ENCODE measurements at places on chromosomes 16 and 17. TPM values are rescaled to one million over a fixed set of nuclear protein-coding genes. Genes with fewer than 3 reads are reported as not detected.

Gene CHST4
- 0.63 TPM for total RNA-seq

Gene TP53TG3F
- not detected for total RNA-seq

Gene TMEM106A
- 3.6 TPM for total RNA-seq

DNA sequence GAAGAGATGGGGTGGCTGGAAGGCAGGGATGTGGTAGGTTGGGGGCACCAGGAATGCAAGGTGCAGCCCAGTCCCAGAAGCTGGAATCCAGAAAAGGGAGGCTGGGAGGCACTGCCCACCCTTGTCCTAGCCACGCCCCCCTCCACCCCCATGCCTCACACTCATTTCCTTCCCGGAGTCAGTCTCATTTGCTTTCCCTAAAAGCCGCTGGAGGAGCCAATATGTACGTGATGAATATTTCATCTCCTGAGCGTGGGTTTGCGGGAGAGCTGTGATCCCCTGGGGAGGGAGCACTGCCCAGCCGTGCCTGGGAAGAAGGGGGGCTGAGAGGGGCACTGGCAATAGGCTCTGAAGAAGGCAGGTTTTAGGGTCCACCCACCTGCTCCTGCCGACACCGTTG, 124.5 kb upstream of the LHX1 start:
- no peaks in the 10 kb centered on the region for H3K4me1 ChIP-seq

DNA sequence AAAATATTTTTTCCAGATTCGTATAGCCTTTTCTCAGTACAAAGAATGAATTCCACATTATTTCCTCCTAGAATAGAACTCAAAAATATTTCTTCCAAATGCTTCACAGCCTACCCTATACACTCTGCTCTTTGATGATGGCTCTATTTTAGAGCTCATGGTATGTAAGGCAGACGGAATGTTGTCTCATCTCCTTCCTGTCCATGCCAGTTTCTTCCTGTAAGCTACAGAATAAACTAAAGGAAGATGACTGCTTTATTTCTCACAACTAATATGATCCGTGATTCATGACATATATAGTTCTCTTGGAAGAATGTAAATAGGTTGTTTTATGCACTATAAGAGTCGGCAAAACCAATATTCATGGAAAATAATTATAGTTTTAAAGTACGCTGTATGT, 723.1 kb downstream of the CDH11 start:
- no peaks in the 10 kb centered on the region for H3K36me3 ChIP-seq
- no peaks in the 10 kb centered on the region for H3K27me3 ChIP-seq
- no peak overlapping the region for H3K27ac ChIP-seq
- H3K4me3 ChIP-seq = no peak overlapping the region

DNA sequence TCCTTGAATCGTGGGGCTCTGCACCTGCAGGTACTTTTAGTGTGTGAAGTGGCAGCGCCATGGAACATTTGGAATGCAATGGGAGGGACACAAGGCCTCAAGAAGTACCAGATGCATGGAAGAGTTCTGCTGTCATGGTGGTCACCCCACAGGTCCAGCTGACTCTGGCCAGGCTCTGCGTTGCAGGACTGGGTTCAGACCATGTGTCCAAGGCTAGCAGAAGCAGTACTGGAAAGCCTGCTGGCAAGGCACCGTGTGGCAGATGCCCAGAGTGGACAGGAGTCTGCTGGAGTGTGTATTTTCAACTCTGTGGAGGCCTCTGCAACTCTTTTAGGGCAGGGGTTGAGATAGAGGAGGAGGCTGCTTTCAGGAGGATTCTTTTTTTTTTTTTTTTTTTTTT, 2.1 kb downstream of the PIPOX start:
- DNase-seq = no peak
- H3K27ac ChIP-seq = no peak overlapping the region
- H3K4me1 ChIP-seq = peaks cover 9% of the 10 kb centered on the region
- H3K4me3 ChIP-seq = no peak overlapping the region

DNA sequence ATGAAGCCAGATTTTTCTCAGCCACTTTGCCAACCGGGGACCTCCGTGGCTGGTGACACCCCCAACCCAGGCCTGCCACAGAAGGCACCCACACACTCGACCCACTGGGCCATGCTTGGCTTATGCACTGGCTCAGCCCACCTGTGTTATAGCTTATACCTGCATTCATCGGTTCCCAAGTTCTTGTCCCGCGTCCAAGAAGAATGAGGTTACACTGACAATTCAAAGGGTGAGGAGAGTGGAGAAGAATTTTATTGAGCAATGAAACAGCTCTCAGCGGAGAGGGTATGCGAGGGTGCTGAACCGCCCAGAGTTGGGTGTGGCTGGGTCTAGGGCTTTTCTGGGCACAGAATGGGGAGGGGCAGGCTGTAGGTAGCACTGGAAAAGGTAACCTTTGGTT, 22.2 kb upstream of the CDH15 start:
- H3K36me3 ChIP-seq = peaks cover 79% of the 10 kb centered on the region
- H3K27ac ChIP-seq = no peak overlapping the region
- no peak overlapping the region for H3K4me3 ChIP-seq
- H3K27me3 ChIP-seq = no peaks in the 10 kb centered on the region

DNA sequence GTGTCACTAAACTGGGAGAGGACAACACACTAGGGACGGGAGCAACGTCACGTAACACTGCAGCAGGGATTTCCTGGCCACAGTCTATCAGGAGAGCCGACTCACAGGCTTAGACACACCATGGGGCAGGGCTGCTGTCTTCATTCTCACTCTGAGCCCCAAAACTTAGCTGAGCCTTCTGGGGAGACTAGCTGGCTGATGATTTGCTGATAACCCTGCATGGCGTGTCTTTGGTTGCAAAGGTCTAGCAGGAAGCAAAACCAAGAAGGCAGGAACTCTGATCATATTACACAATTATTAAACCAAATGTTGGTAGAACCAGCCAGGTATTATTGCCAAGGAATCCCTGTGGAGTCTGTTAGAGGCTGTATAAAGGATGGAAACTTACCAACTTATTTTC, 345.0 kb downstream of the SLC39A11 start:
- H3K4me3 ChIP-seq = no peak overlapping the region
- no peak overlapping the region for H3K27ac ChIP-seq
- no peak for DNase-seq

GRCh38 chr17:78438271-78438691, 59.8 kb downstream of the PGS1 start:
- H3K27me3 ChIP-seq = peaks cover 27% of the 10 kb centered on the region
- no peaks in the 10 kb centered on the region for H3K36me3 ChIP-seq
- no peak overlapping the region for H3K4me3 ChIP-seq
- H3K4me1 ChIP-seq = peaks cover 2% of the 10 kb centered on the region
- no peak overlapping the region for H3K27ac ChIP-seq

GRCh38 chr16:88973007-88973410, 4.0 kb downstream of the CBFA2T3 start:
- no peak for DNase-seq
- peaks cover 23% of the 10 kb centered on the region for H3K4me1 ChIP-seq
- peaks cover 5% of the 10 kb centered on the region for H3K27me3 ChIP-seq
- no peak overlapping the region for H3K27ac ChIP-seq
- H3K36me3 ChIP-seq = no peaks in the 10 kb centered on the region

GRCh38 chr16:89618109-89618998, 4.9 kb downstream of the DPEP1 start:
- no peaks in the 10 kb centered on the region for H3K36me3 ChIP-seq
- H3K4me1 ChIP-seq = no peaks in the 10 kb centered on the region
- no peak overlapping the region for H3K27ac ChIP-seq
- DNase-seq = no peak
- no peak overlapping the region for H3K4me3 ChIP-seq

DNA sequence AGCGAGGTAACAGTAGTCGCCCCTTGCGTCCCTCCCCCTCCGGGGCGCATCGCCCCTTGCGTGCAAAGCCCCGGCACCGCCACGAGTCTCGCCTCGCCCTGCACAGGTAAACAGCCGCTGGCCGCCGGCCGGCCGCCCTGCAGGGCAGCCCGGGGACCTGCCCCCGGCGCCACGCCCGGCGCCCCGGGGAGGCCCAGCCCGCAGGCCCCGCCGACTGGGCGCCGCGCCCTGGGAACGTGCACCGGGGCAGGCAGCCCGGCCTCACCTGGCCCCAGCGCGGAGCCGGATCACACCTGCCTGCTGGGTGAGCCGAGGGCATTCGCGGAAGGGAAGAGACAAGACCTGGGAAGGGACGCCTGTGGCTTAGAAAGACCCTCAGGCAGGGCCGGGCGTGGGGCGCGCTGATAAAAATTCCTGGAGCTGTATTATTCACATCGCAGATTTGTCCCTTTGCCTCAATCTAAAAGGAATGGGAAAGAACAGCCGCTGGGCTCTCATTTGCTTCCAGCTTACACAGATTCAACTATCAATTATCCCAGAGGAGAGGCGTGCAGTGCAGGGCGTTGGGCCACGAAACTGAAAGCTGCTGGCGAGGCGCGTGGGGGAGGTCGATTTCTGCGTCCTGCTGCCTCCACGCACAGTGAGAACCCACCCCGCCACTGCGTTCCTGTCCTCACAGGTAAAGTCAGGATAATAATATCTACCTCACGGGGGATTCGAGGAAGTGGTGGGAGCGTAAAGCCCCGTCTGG, 451.9 kb downstream of the SLC39A11 start:
- H3K4me1 ChIP-seq = no peaks in the 10 kb centered on the region
- H3K27ac ChIP-seq = no peak overlapping the region
- H3K27me3 ChIP-seq = no peaks in the 10 kb centered on the region
- no peaks in the 10 kb centered on the region for H3K36me3 ChIP-seq
- DNase-seq = no peak
- no peak overlapping the region for H3K4me3 ChIP-seq

- no peak overlapping the region for H3K4me3 ChIP-seq
- no peaks in the 10 kb centered on the region for H3K4me1 ChIP-seq
- H3K27me3 ChIP-seq = no peaks in the 10 kb centered on the region
- H3K27ac ChIP-seq = no peak overlapping the region
Observed at GRCh38 chr17:70292366-70292765, 123.0 kb downstream of the KCNJ2 start.

DNA sequence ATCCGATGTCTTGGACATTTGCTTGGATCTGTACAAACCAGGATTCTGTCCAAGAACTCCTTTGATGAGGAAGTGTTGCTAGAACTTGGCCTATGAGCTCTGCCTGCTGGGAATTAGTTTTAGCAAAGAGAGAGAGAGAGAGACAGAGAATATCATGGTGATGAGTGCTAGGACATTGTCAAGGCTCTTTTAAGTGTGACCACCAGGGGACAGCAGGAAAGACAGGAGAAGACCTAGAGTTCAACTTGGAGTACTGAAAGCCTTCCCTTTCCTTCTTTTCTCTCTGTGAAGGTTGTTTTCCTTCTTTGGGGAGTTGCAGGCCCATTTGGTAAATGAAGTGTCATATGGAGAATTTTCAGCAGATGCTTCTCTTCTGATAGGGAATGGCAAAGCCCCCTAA, 389.2 kb upstream of the HSBP1 start:
- no peaks in the 10 kb centered on the region for H3K36me3 ChIP-seq
- no peaks in the 10 kb centered on the region for H3K4me1 ChIP-seq
- H3K27me3 ChIP-seq = no peaks in the 10 kb centered on the region
- no peak overlapping the region for H3K4me3 ChIP-seq
- DNase-seq = peak; percentile 3

Measured in esophagus muscularis mucosa (tissue), 4 donors.